Activated T-helper 17 cell treated with anti-CD3 and anti-CD28 coated beads, Interleukin-2, amount 50 U/mL, for 72 hours (primary cell): ENCODE measurements at places on chromosomes 3 and 15.
A peak's percentile ranks its signal among the peaks of the same experiment; 100 is the strongest.

DNA sequence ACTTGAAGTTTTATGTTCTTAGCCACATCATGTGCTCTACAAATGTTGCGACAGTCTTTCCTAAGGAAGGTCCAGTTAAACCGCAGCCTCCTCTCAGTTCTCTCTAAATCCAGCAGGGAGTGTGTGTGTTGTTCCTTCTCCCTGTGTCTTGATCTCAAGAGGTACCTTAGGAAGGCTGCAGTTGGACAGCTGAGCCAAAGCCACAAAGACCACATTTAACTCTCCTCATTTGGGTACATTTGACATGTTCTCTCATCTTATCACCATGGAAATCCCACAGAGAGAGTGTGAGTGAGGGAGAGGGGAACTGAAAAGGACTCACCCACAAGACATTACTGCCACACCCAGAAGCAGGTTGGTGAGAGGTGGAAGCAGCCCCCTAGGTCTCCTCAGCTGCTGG is 79.5 kb downstream of the CD200R1L start:
- ATAC-seq = no peak

- ATAC-seq = no peak
These were observed 751.3 kb downstream of the ZNF385D start for GRCh38 chr3:20999661-21000060.

DNA sequence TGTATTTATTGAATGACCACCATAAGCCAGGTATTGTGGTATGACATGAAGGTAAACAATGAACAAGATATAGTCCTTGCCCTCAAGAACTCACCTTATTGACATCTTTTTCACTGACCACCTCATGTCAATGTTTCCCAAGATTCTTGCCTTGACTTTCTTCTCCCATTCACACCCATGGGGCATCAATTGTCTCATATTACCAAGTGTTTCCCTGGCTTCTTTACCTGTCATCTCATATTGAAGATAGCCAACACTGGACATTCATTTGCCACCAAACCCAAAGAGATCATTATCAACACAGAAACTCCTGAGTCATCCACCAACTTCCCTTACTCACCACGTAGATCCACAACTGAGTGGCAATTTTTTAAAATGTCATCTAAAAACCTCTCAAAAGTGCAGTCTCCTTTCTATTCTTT is 2.2 kb downstream of the EFHB start:
- peak; percentile 75 for ATAC-seq

- ATAC-seq = no peak
These were observed 34.3 kb downstream of the ASTE1 start for GRCh38 chr3:130992344-130992743.

DNA sequence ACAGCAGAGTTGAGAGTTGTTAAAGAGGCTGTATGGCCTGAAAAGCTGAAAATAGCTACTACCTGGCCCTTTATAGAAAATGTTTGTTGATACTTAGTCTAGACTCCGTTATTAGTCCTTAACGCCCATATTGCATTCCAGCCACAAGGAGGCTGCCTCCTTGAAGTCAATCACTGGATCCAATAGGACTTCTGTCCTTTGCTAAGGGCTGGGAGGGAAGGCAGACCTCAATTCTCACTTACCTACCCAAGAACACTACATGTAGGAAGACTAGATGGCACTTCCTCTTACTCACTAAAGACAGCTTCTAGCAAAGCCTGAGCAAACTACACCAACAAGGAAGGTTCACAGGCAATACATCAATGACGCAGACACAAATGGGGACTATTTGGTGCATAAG is 139.5 kb upstream of the HACD2 start:
- ATAC-seq = no peak

GRCh38 chr15:67077641-67078215 is 12.3 kb downstream of the SMAD3 start:
- ATAC-seq = no peak

DNA sequence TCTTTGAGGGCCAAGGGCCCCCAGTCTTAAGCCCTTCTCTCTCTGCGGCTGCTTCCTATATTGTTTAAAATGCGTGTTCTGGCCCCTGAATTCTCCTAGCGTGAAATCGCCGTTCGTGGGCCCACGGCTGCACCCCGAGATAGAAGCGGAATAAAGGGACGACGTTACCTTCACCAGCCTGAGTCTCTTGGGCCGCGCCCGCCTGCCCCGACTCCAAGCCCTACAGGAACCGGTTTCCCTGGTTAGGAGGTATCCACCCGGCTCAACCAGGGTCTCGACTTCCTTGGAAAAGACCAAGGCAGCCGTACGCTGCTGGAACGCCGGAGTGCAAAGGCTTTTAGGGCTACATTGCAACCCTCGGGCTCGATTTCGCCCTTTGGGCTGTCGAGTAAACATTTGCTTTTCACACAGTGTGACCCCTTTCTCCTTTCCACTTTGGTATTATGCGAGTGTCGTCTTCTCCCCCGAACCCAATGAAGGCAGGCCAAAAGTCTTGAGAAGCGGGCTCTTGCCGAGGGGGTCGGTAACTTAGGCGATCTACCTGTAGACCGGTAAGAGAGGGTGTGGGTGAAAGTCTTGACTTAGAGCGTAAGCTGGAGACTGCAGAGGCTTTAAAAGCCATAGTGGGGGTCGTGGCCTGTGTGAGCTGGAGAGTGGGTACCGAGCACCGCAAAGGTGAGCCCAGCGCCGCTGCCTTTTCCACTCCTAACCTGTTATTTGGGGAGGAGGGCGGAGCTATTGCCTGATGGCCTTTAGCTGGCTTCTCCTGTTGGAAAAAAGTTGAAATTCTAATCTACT is 2.0 kb downstream of the TRIM71 start:
- ATAC-seq = no peak

DNA sequence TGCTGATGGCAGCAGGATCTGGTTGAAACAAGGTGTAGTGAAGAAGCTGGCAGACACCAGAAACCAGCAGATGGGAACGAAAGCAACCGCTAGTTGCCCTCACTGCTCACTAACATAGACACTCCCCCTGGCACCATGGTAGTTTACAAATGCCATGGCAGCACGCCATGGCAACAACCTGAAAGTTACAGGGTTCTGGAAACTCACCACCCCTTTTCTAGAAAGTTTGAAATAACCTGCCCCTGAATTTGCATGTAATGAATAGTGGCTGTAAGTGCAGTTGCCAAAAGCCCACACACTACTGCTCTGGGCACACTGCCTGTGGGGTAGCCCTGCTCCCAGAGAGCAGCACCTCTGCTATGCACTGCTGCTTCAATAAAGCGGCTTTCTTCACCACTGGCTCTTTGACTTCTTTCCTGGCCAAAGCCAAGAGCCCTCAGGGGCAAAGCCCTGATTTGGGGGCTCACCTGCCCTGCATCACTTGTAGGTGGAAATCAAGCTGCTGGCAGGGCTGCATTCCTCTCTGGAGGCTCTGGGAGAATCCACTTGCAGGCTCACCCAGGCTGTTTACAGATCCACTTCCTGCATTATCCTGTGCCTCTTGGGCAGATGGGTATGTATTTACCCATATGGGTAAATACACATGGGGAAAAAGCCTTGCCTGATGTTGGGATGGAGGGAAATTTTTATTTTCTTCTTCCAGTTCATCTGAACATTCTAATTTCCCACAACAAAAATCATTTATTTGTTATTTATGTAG is 2.0 kb upstream of the GP9 start:
- ATAC-seq = peak; percentile 37

DNA sequence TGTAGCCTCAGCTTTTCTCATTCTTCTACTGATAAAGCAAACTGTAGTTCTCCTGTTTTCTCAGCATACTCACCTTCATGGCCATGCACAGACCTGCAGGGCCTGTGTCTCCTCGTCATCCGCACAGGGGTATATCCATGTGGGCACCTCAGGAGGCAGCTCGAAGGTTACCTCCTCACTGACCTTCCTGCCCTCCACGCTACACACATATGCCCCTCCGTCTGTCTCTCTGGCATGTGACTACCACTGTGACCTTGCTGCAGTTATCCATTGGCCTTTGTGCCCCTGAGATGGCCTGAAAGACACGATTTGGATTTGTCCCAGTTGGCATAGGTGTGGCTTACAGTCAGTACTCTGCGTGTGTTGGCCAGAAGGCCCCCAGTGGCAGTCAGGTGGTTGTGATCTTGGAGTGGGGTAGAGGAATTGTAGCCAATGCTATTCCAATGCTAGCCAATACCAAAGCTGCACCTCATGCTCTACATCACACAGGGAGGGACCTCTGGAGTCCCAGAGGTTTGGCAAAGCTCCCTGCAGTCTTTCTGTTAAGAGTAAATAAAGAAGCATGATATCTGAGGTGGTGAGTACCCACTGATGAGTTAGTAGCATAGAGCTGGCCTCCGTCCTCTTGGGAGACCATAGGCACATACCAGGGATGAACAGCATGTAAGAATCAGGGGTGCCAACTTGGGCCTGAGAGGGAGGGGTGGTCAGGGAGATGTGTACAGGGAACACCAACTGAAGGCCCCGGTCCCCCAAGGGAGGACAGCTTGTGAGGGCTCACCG is 143.4 kb downstream of the EEFSEC start:
- no peak for ATAC-seq

GRCh38 chr3:128436214-128436613 is 30.5 kb downstream of the DNAJB8 start:
- ATAC-seq = no peak

- ATAC-seq = peak; percentile 79
These were observed 352.4 kb upstream of the ARHGEF26 start for GRCh38 chr3:153768561-153769469.

- ATAC-seq = no peak
These were observed 349.7 kb downstream of the TUSC7 start for GRCh38 chr3:117059067-117059955.

DNA sequence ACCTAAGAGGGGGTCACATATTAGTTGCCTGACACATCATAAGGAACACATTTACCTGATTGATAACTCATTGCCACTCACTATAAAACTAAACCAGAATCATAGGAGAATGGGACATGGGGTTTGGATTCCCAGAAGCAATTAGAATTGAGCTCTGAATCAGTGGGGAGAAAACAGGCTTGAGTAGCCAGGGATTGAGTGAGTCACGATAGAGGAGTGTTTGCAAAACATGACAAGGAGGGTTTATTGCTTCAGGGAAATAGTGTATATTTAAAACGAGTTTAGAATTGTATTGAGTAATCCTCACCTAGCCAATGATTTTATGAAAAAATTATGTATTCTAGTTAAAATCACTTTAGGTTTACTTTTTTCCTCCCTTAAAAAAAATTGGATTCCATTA is 101.1 kb upstream of the THRB start:
- ATAC-seq = no peak

DNA sequence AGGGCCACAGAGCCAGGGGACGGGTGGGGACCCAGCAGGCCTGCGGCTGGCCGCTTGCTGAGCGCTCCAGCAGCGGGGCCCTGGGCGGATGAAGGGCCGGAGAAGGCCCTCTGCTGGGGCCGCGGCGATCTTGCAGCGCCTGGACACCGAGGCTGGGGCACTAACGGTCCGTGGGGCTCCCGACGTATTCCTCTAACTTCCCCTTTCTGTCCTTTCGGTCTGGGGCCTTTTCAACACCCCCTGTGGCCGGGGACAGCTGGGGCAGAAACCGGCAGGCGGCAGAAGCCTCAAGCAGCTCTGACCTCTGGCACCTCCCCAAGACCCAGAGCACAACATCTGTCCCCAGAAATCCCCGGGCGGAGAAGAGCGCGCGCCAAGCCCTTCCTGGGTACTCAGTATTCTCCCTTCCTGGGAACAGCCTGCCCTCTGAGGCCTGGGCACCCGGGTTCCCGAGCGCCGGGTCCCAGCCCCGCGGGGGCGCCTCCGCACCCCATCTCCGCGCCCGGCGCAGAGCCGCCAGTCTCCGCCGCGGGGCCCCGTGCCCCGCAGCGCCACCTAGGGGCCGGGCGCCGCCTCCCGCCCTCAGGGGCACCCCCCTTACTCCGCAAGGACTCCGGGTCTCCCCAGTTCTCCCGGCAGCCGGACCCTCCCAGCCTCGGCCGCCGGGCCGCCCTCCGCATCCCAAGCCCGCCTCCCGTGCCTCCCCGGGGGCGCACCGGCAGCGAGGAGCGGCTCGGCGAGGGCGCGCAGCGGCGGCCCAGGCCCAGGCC is 582 bp upstream of the SLCO3A1 start:
- peak; percentile 70 for ATAC-seq

DNA sequence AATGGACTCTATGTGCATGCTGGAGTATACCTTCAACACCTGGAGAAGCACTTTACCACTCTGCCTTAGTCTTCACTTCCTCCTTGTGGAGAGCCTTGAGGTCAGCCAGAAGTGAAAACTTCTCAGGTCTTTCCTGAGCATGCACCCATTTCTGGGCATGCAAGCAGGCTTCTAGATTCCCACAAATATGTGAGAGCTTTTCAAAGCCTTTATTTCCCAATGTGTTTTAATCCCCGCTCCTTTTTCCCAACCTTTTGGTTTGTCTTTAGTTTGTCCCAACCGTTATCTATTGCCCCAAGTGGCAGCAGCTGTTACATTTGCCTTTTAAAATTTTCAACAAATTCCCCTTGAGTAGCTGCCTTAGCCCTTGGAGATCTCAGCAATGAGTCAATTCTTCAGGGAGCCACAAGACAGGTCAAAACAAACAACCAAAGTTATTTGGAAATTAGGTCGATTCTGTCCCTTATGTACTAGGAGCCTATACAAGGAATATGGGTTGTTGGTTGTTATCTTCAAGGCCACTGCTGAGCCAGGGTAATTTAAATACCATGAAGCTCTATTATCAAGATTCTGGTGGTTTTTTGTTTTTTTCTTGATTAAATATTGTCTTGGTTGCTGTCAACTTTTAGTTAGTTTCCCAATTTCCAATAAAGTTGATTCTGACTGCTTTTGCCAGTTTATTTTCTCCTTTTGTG is 44.4 kb downstream of the LSM3 start:
- ATAC-seq = no peak

- ATAC-seq = no peak
These were observed 285.0 kb upstream of the C2CD4B start for GRCh38 chr15:62450061-62450460.

DNA sequence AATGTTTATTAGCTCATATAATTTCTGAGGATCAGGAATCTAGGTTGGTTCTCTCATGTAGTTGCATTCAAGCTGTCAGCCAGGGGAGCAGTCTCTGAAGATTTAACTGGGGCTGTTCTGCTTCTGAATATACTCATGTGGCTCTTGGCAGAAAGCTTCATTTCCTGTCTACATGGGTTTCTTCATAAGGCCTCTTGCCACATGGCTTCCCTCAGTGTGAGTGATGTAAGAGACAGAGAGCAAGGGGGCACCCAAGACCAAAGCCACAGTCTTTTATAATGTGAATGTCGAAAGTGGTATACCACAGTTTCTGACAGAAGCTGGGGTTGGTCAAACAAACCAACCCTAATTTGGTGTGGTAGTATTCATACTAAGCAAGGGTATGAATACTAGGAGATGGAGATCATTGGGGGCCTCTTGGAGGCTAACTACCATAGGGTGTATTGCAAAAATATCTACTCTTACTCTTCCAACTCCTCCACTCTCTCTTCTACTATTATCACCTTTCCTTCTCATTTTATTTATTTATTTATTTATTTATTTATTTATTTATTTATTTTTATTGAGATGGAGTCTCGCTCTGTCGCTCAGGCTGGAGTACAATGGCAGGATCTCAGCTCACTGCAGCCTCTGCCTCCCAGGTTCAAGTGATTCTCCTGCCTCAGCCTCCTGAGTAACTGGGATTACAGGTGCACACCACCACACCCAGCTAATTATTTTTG is 123.8 kb downstream of the B3GALNT1 start:
- peak; percentile 69 for ATAC-seq
